Epithelial cell of proximal tubule (primary cell): ENCODE measurements at places on chromosomes 7 and 10.

GRCh38 chr10:91103384-91104192, 116.9 kb upstream of the PCGF5 start:
- DNase-seq: no peak

DNA sequence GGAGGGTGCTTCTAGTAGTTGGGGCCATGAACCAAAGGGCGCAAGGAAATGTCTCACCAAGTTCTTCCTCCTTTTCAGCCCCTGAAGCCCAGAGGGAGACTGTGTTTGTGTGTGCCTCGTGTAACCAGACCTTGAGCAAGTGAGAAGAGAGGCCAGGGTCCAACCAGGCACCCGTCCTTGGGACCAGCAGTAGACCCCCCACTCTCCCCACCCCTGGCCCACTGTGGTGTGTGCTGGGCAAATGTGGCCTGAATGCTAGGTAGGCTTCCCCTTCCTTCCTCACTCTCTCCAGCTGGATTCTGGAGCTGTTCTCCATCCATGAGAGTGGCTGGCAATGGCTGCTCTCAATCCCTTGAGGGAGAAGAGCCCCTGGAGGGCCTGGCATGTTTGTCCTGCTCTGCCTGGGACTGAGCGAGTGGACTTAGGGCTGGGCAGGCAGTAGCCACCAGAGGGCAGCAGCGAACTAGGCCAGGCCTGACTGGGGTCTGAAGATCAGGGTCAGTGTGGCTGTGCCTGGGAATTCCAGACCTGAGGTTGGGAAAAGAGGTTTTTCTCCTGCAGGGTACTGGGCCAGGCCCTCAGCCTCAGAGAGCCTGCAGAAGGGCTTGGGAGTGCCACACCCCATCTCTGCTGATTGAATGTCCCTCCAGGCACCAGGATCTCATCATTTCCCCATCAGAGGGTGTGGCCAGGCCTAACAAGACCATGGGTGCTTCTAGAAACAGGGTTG, 12.5 kb downstream of the SFRP5 start:
- DNase-seq: no peak

DNA sequence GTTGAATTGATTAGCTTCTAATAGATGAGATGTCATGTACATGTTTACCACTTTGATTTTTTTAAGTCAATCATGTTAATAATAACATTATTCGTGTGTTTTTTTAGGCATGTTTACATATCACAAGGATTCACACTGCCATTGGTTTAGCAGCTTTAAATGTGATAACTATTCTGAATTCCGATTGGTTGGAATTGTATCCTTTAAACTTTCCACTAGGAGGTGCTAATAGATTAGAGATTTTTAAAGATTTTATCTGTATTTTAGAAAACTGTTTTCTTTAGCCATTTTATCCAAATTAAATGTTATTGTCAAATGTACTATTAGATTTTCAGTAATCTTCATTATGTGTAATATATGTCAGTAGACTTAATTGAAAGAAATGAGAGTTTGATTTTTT, 83.2 kb downstream of the HECTD2 start:
- no peak for DNase-seq

DNA sequence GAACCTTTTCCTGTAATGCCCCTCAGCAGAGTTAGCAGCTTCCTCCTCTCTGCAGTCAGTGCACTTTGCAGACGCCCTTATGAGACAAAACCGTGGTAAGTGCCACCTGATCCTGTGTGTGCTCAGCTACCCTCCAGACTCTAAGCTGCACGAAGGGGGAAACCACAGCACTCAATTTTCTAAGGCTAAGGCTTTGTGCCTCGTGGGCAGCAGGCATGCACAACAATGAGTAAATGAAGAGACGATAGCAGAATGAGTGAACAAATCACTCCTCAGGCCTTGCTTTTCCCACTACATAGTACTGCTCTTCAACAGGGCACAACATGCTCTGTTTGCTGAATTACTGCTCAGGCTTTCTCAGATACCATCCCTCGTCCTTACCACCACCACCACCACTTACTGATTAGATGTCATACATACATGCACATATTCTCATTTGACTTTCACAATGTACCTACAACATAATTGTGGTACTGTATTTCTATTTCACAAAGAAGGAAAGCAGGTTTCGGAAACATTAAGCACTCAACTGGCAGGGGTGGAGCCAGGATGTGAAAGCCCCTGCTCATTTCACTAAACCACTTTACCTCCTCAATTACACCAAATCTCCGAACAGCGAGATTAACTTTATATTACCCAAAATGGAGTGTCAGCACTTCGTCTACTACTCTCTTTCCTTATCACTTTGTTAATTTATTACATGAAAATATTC, 85.4 kb downstream of the ICA1 start:
- DNase-seq: no peak

GRCh38 chr7:141648276-141649114, 53.5 kb downstream of the DENND11 start:
- no peak for DNase-seq

- DNase-seq: peak; percentile 2
Observed at GRCh38 chr10:15725603-15726002, 5.9 kb upstream of the ITGA8 start.

- no peak for DNase-seq
Observed at GRCh38 chr10:73088304-73088703, 8.4 kb downstream of the P4HA1 start.

- DNase-seq: no peak
Observed at GRCh38 chr10:33570495-33570894, 236.0 kb upstream of the NRP1 start.

DNA sequence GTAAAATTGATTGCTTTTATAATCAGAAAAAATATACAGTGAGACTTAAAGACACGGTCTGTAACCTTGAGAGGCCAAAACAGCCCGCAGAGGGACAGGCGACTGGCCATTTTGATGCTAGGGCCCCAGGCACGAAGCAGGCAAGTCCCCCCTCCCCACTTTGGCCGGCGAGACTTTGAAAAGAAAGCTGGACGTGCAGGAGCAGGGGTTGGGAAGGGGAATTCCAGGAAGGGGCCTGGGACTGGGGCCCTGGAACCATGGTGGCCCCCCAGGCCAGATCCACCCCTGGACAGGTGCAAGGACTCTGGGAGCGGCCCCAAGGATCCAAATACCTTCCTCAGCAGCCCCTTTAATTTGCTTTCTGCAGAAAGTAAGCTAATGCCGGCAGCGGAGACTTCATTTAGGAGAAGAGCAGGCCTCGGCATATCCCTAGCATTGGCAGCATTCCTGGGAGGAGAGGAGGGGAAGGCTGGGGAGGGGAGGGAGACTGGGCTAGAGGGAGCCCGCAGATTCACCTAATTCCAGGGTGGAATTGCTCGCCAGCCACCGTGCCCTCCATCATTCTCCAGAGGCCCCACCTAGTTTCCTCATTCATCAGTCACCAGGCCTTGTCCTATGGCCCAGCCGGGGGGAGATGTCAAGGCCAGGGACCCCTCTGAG, 24.9 kb upstream of the TNRC18 start:
- no peak for DNase-seq

DNA sequence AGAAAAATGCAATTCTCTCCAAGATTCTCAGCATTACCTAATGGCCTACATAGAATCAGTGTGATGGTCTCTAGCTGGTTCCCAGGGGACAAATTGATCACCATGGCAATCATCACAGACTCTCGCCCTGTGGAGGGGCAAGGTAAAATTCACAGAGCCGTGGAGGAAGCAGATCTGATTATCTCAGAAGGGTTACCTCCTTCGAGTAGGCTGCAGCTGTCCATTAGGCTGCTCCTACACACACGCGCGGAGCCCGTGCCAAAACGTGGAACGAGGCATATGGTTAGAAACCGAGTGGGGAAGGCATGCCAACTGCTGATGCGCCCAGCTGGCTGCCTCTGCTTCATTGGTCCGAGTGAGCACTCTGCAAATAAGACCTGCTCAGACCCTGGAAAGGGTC, 52.8 kb upstream of the PTER start:
- no peak for DNase-seq

DNA sequence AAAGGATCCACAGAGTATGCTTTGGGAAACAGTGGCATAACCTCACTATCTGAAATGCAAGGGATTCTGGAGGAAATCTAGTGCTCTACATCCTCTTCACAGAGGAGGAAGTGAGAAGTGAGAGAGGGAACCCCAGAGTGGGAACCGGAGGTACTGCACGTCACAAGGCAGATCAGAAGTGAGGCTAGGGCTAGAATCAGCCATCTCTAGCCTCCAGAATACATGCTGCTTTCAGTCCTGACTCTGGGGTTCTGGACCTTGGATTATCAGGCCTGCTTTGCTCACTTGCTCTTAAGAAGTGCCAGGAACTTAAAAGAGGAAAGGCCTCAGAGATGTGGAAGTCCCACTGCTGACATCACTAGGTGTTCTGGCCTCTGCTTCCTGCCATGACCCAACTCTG, 25.7 kb downstream of the ZNF503 start:
- no peak for DNase-seq

- no peak for DNase-seq
Observed at GRCh38 chr7:67359900-67360299, 363.3 kb downstream of the TYW1 start.
